ENCODE measurements at places on chromosomes 5 and 9.

DNA sequence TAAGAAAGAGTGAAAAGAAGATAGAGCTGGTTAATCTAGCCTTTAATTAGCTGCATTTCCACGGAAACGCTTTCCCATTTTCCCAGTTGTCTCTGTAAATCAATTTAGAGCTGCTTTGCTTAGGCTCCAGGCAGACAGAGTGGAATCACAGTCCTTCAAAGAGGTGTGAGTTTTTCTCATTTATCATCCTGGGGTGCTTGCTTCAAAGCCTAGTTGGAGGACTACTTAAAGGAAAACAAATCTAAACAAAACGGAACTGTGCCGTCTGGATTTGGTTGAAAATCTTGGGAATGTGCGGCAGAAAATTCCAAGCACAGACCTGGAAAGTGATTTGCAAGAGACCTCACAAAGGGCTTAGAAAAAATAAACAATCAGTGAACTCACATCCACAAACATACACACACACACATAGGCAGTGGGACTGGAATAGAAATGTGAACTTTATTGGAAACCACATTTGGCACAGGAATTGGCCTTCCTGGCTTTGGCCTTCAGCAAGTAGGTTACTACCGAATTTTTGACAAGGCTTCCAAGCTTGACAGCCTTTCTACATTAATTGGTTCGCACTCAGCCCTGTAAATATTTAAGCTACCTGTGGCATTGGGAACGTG, 235.2 kb upstream of the SLC24A2 start:
- DNase-seq, result no peak

GRCh38 chr5:57841676-57842363, 359.2 kb upstream of the ACTBL2 start:
- DNase-seq, result peak; percentile 90

DNA sequence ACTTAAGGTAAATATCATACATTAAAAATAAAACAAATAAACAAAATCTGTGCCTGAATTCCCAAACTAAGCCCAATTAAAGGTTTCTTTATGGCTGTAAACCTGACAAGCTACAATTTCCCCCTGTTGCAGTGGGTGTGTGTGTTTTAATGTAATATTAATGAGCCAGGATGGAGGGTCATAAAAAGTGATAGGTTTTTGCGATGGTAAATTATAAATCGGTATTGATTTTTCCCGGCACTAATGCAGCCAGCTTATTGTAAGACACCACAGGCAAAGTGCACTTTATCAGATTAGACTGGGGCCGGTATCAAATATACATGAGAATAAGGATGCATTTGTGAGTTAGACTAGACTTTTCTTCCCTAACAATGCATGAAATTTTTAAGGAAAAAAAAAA, 120.4 kb downstream of the EBF1 start:
- no peak for DNase-seq

GRCh38 chr9:112337547-112337946, 4.1 kb upstream of the PTBP3 start:
- no peak for DNase-seq

DNA sequence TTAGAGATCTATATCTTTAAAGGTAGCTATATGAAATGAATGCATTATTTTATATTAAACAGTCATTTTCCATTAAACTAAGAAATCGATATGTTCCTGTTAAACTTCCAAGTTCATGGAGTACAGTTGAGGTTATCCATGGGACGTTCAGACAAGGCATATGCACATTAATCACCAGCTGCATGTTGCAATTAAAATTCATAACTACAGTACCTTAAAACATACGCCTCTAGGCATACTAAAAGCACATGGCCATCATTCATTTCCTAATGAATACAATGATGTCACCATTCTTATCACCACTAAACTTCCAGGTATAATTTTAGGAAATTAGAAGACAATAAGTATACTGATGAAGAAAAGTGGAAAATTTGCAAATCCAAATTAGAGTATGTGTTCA, 174.3 kb downstream of the CDH12 start:
- no peak for DNase-seq

DNA sequence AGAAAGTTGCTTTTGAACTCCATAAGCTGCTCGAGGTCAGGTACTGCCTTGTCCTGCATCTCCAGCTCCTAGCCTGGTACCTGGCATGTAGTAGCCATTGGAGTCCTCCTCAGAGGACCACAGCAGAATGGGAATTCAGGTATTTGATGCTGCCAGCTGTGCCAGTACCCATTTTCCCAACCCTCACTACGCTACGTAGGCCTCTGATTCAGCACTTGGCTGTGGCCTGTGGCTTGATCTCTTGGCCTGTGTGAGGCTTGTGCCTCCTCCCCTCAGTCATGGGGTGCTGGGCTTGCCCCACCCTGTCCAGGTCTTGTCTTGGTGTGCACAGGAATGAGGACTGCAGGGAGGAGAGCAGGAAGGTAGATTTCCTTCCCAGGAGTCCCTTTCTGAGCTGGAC, 11.8 kb downstream of the OTULIN start:
- DNase-seq, result no peak

DNA sequence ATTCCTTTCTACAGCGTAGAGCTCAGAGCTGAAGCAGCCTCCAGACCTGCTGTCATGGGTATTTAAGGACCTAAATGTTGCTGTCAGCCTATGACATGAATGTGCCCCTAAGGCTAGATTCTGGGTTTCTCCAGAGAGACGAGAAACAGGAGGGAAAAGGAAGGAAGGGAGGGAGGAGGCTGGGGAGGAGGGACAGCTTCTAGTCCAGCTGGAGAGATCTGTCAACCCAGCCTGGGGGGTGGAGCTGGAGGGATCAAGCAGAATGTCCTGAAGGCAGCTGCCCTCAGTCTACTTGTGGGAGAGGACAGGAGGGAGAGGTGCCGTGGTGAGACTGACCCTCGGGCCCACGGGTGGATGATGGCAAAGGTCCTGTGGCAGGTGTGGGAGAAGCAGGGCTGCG, 1.1 kb upstream of the DBH start:
- no peak for DNase-seq

DNA sequence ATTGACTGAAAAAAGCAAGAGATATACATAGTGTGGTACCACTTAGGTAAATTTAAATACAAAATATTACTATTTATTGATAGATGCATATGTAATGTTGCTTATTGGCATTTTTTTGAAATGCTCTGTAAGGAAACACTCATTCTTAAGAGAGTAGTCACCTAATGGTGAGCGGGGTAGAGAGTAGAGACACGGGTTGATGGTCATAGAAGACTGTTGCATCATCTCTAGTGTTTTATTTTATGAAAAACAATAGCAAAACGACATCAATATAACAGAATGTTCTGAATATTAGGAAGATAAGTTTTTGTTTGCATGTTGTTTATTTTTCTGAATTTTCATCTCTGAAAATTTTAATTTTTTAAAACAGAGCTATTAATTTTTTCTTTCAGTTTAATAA, 4.0 kb downstream of the SRP19 start:
- no peak for DNase-seq

GRCh38 chr9:107938801-107939386, 449.3 kb upstream of the KLF4 start:
- DNase-seq, result no peak

DNA sequence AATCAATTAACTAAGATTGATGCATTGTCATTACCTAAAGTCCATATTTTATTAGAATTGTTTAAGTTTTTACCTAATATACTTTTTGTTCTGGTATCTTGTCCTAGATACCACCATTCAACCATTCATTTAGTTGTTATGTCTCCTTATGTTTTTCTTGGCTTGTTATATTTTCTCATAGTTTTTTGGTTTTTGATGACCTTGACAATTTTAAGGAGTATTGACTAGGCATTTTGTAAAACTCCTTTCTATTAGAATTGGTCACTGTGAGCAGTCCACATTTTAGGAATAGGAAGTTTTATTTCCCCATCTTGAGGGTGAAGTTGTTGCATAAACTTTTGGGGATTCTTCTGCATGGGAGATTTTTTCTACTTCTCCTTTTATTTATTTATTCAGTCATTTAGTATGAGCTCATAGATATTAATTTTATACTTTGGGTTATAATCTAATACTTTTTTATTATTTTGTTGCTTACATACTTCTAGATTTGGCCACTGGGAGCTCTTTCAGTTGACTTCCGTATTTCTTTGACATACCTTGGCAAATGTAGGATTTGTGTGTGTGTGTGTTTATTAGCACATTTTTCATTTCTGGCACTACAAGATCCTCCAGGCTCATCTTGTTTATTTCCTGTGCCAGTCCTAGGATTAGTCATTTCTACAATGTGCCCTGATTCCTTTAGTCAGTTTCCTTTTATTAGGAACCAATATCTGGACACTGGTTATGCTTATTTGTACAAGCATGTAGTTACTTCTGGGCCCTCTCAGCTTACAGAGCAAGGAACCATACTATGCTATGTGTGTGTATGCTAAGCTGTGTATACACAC, 134.9 kb upstream of the CDKN2B start:
- no peak for DNase-seq

DNA sequence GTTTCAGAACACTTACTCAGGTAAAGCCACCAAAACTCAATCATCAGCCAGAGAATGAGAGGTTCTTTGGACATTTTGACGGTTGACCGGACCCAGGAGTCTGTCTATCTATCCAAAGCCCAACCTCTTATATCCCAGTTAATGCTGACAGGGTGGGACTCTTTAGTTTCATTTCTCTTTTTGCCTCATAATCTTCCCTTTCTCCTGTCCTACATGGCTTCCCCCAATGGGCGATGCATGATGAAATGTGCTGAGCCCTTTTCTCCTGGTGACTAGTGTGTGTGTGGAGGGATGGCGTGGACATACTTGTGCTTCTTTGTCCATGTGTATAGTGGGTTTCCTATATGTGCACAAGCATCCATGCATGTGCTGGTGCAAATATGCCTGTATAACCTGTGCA, at the start of gene TIMD4:
Gene TIMD4, minus strand, starts transcription at position 102 of the 400 bp plus-strand sequence. Its CDS starts 28 bp downstream, at position 74.
- DNase-seq, result no peak

DNA sequence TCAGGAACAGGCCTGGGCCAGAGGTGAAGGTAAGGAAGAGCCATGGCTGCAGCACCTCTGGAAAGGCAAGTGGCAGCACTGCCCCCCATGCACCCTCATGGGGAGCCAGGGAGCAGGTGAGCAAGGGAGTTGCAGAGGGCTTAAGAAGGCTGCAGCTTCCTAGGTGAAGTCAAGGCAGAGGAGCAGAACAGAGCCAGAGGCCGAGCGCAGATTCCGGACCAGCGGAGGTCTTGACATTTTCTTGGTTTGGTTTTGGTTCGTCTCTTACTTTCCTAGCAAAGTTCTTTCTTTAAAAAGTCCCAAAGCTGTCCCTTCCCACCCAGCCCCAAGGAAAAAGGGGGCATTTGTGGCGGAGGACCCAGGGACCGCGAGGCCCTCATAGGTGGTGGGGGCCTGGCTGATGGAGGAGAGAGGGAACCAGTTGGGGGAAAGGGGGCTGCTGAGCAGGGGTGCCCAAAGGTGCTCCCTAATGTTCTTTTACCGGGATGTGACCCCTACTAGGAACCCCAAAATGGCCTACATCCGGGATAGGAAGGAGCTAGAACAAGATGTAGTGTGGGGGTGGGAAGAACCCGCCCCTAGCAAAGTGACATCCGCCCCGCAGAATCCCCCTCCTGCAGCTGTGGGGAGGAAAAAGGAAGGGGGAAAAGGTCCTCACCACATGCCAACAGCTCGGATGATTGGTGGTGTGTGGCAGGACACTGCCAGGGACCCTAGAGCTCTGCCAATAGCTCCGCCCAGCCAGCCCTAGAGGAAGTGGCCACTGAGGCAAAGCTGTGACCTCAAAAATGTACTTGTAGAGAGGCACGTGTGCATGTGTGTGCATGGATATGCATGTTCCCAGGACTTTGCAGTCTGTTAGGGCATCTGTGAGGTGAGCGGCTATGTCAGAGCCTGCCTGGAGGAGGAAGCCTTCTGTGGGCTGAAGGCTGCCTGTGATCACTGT, 914 bp upstream of the CD72 start:
- DNase-seq, result no peak

- peak; percentile 86 for DNase-seq
Measured at GRCh38 chr9:93119953-93120845, 13.9 kb downstream of the NINJ1 start.

GRCh38 chr5:100691085-100691484, 155.9 kb downstream of the FAM174A start:
- DNase-seq, result no peak

DNA sequence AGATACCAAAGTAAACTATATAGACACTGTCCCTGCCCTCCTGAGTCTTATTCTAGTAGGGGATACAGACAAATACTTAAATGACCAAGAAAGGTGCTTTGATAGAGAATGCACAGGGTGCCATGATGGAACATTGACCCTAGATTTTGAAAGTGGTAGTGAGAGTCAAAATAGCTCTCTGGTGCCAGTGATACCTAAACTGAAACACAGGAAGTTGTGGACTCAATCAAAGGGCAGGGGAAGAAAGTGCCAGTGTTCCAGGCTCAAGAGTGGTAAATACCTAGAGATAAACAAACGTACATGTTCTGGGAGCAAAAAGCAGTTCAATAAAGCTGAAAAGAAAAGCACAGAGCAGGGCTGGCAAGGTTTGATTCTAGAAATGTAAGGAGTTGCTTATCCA, 267.6 kb downstream of the ISL1 start:
- DNase-seq, result no peak

DNA sequence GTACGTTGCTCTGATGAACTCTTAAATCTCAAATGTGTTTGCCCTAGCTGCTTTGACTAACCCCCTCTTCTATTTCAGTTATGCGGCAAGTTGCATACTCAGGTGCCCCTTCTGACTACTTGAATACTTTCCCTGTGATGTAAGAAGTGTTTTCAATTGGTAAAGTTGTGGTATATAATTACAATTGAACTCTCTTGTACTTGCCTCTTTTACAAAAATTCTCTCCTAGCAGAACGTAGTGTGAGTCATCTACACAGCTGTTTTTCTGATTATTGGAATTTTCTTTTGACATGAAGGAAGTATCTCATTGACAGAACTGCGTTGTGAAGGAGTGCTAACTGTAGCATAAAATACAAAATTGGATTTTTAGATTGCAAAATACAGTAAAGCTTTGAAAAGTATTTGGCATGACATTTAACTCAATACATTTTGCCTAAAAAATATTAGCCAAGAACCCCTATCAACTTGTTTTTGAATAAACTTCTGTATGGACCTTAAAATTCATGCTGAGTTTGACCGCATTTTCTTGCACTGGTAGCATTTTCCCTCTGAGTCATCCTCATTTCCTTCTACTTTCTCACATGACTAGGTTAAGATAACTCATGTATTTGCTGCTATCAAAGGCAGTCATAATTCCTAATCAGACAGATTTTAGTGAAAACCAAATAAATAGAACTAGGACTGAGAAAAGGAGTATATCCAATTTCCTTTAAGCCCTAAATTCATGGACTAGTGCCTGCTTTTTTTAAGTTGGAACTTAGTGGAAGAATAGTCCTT, 6.3 kb downstream of the CRHBP start:
- DNase-seq, result no peak

- no peak for DNase-seq
Measured at GRCh38 chr5:81817980-81818379, 67.1 kb upstream of the SSBP2 start.

GRCh38 chr5:178349075-178349511, 116.5 kb upstream of the PHYKPL start:
- no peak for DNase-seq

GRCh38 chr9:107285286-107285685, 2.2 kb downstream of the RAD23B start:
- DNase-seq, result no peak

Measured in SW 1271 (cell line).